ENCODE measurements at places on chromosomes 2 and 18.

GRCh38 chr2:239230318-239231052 is 170.3 kb downstream of the HDAC4 start:
- no peak for DNase-seq

DNA sequence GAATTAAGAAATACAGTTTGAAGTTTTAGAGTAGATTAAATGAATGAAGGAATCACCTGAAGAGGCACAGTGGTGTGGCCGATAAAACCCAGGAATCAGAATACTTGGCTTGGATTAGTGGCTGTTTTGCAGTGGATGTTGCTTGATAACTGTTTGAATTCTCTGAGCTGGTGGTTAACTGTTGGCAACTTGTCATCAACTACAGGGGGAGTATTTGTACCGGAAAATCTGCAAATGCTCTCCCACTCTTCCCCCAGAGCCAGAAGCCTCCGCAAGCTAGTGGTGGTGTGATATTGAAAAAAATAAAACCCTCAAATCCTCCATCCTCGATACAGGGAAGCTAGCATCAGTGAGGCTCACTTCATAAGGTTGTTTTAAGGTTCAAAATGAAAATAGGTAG is 326.7 kb downstream of the DPP10 start:
- no peak for DNase-seq

DNA sequence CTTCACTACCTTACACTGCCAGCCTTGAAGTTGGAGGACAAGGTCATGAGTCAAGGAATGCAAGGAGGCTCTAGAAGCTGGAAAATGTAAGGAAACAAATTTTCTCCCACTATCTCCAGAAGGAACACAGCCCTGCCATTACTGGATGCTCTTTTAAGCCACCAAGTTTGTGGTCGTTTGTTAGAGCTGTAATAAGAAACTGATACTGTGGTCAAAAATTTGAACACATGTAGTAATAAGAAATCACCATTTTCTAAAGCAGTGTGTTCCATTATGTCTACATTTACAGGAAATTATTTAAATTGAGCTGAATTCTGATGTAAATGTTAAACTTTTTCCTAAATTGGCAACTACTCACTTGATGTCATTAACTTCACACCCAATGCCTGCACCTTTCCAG is 729.0 kb downstream of the KCNJ3 start:
- no peak for DNase-seq

DNA sequence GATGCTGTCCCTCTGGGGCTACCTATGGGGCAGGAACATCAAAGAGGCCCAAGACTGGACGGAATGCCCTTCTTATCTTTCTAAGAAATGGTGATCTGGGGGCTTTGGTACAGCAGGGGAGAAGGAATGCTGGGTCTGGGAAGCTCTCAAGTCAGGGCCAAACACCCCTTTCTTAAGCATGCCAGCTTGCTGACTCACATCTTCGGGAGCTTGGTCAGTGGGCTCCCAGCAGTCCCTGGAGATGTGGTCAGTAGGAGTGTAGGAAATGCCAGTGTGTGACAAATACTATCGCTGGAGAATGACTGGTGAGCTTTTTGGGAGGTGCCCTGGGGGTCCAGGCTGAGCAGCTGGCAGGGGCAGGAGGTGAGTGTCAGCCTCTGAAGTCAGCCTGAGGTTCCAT is 105.0 kb upstream of the CDC42EP3 start:
- DNase-seq = no peak

- DNase-seq = no peak
Measured at GRCh38 chr18:48575658-48576456, 37.0 kb downstream of the CTIF start.

GRCh38 chr2:4416431-4416830 is 713.1 kb downstream of the DCDC2C start:
- no peak for DNase-seq

GRCh38 chr2:204667990-204668389 is 122.7 kb downstream of the PARD3B start:
- DNase-seq = no peak

DNA sequence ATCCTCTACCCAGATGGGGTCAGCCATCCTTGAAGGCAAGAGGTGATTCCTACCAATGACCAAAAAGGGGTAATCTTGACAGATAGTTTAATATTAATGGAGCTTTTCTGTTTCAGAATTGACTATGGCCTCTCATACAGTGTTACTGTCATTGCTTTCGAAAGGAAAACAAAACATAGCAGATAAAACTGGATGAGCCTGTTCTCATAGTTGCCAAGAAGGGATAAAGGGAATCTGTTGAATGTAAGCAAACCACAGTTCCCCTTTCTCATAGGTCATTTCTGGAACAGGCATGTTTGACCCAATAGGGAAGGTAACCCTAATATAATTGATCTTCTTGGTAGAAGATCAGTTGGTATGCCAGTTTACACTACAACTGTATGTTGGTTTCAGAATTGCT is 1.6 kb downstream of the RAB27B start:
- no peak for DNase-seq

- no peak for DNase-seq
Measured at GRCh38 chr2:23760736-23761135, 166.2 kb downstream of the ATAD2B start.

DNA sequence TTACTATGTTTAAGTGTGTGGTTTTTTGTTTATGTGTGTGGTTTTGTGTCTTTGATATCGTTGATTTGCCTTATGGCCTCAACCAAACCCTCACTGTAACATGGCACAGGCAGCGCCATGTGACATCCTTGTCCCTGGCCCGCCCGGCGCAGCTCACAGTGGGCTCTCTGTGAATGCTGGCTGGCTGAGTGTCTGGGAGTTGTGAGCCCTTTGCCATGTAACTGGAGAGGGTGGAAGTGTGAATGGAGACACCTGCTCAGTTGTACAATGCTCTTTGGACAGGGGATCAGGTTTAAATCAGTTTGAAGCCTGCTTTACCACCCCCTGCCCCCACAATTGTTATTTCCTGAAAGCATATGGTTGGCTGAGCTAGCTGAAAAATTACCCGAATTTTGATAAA is 41.8 kb downstream of the TCF7L1 start:
- DNase-seq = no peak

DNA sequence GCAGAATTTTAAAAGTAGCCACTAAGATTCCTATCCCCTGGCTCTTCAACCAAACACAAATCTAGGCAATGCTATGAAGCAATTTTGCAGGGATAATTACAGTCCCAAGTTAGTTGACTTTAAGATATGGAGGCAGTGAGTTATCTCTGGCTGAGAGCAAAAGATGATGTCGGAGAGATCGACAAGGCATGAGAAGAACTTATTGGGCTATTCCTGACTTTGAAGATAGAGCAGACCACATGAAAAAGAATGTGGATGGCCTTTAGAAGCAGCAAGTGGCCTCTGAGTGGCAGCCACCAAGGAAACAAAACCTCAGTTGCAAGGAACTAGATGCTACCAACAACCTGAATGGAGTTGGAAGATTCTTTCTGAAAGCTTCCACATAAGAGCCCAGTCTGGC is 58.2 kb upstream of the PPM1B start:
- DNase-seq = no peak

- DNase-seq = no peak
Measured at GRCh38 chr2:47230418-47230817, 75.3 kb upstream of the STPG4 start.

DNA sequence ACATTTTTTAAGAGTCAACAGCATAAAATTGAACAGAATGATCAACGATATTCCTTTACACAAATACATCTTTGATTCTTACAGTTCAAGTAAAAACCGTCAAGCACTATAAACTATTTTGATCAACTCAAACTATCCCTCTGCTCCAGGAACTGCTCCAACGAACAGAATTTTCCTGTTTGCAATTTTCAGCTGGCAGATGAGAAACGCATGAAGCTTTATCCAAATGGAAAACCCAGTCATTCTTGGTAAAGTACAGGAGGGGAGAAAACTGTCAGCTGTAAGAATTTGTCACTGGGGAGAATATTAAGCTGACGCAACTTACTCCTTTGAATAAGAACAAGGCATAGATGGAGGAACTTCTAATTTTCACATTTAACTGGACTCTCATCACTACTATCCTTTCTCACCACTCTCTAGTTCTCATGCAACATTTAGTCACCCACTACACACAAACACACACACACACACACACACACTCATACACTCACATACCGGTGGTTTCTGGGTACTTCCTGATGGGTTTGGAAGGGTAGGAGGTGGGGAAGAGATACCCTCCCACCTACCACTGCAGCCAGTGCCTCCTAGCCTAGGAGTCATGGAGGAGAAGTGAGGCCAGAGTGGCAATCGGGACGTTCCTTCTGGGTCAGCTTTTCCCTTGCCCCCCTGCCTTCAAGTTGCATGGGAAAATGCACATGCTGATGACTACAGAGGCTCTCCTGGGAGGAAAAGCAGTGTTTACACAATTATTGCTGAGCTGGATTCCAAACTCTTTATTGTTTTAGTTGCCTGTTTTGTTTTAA is 54.0 kb upstream of the SPATS2L start:
- no peak for DNase-seq
